ENCODE measurements at places on chromosomes 13 and 19.
A peak's percentile ranks its signal among the peaks of the same experiment; 100 is the strongest.

GRCh38 chr13:91406619-91407018 is 8.2 kb downstream of the GPC5 start:
- DNase-seq, result peak; percentile 32

GRCh38 chr13:28753208-28753892 is 34.6 kb upstream of the SLC46A3 start:
- DNase-seq, result peak; percentile 20

- no peak for DNase-seq
Measured at GRCh38 chr19:18399008-18399407, 1.6 kb upstream of the LRRC25 start.

GRCh38 chr13:52112591-52112990 is 16.3 kb downstream of the NEK5 start:
- no peak for DNase-seq

- DNase-seq, result peak; percentile 31
Measured at GRCh38 chr13:41756198-41756880, 204.6 kb downstream of the VWA8 start.

DNA sequence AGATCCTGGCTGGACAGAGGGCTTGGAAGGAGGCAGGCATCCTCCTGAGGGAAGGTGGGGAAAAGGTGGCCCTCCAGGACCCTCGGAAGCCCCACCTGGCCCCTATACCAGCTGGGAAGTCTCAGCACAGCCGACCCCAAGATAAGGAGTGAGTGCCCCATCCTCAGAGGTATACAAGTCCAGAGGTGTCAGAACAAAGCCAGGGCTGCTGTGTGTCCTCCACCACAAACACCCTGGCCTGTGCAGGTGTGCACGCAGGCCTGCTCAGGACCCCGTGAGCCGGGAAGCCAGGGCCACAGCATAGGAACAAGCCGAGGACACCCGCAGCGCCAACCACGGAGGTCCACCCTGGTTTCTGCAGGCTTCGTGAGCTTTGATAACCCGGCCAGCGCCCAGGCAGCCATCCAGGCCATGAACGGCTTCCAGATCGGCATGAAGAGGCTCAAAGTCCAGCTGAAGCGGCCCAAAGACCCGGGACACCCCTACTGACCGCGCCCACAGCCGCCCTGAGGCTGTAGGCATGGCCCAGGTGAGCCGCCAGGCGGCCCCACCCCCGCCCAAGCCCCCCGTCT is 68.6 kb downstream of the CELF5 start:
- DNase-seq, result no peak

DNA sequence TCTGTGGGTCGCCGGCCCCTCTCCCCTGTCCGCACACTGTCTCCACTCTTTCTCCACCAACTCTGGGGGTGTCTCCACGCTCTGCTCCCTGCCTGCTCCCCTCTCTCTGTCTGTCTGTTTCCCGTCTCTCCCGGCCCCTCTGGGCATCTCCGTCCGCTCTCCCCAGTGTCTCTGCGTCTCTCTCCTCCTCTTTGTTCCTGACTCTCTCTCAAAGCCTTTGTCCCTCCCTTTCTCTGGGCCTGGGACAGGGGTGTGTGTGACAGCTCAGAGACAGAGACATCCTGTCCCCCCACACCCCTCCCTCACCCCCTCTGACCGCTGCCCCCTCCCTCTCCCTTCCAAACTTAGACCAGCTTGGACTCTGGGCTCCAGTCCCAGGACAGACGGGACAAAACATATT is 668 bp upstream of the SBK3 start:
- no peak for DNase-seq

DNA sequence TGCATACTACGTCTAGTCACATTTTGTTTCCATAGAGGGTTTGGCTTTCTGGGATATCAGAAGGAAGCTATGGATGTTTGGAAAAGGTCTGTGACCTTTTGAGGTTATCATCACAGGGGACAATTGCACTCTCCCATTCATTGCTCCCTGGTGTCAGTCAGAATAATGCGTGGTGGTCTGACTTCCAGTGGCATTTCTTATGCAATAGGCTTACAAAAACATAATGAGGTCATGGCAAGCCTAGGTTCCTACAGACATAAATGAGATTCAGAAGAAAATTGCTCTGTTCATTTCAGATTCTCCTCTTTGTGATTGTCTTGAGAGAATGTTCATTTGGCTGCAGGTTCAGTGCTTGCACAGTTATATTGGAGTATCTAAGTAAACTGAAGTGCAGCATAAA is 54.6 kb downstream of the ARHGAP35 start:
- DNase-seq, result no peak

GRCh38 chr19:19628501-19629134 is 598 bp upstream of the LPAR2 start:
- DNase-seq, result no peak

DNA sequence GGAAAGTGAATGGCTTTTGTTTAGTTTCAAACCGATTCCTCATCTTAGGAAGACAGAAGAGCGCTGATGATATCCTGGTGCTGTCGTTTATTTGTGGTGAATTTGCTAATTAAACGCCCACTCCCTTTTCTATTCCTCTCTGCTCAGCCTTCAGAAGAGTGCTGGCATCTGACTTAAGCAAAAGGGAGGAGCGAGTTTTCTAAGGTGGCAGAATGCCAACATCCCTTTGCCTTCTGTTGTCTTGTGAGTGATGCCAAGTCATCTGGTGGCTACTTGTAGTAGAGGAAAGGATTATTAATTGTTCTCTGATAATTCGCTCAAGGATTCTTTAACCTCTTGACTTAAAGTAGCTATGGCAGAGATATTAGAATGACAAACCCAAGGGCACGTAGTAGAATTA is 68.1 kb downstream of the ERCC5 start:
- no peak for DNase-seq

DNA sequence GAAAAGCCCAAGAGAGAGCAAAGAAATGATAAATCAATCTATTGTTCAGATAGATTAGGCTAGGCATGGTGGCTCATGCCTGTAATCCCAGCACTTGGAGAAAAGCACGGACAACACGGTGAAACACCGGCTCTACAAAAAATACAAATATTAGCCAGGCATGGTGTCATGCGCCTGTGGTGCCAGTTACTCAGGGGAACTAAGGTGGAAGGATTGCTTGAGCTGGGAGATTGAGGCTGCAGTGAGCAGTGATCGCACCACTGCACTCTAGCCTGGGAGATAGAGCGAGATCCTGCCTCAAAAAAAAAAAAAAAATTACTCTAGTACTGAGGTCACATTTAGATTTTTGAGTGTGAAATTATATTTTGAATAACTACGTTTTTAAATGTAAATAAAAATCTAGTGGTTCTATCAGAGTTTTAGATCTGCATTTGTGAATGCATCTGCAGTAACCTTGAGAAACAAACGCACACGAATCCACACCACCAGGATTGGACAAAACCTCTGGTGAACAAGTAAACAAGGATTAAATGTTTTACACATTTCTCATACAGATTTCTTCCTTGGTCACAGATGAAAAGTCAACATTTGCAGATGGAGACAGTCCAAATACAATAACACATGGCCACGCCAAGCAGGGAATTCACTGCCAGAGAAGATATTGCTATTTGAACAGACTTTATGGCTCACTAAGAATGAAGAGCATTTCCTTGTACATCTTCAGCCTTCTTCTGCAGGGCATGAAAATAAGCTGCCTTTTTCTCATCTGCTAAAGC is 917.6 kb downstream of the PCDH9 start:
- DNase-seq, result no peak

GRCh38 chr19:3479834-3480215 is 500 bp downstream of the SMIM24 start:
- DNase-seq, result no peak

DNA sequence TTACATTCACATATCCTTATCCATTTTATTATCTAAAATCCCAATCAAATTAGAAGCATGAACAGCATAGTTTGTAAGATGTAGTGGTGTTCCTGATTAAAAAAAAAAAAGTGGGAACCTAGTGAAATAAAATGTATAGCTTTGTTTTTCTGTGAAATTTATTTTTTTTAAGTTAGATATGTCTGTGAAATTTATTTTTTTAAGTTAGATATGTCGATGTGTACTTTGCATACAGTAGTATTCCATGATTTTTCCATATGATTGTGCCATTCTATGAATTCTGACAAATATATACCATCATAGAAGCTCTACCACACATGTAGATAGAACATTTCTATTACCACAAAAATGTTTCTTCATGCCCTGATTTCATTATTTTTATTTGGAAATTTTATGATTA is 6.0 kb upstream of the MAB21L1 start:
- no peak for DNase-seq

GRCh38 chr19:6894313-6894712 is 6.9 kb downstream of the ADGRE1 start:
- no peak for DNase-seq

DNA sequence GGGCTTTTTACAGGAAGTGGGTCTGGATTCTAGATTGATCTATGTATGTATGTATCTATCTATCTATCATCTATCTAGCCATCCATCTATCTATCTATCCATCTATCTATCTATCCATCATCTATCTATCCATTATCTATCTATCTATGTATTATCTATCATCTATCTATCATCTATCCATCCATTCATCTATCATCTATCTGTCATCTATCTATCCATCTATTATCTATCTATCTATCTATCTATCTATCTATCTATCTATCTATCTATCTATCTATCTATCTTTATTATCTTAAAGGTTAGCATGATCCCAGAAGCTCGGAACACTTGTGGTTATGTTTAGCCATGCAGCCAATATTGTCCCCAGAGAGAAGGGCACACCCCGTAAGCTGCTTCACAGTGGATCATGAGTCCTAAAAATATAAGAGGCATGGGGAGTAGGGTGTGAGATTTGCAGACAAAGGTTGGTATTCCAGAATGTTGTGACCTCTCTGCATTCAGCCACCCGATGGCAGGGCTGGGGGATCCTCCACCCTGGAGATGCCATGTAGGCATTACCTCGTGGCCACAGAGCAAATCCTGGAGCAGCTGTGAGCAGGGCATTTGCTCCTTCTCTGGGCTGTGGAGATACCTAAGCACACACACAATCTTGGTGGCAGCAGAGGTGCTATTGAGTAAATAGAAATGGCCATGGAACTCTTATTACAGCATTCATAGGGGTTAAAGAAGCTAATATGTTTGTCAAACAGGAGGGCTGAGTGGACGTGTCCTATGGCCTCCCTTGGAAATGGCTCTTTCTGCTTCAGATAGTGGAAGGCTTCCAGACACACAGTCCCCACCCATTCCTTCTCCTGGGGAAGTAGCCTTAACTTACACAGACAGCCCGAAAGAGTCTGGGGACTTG is 310.0 kb upstream of the TSHZ3 start:
- no peak for DNase-seq

DNA sequence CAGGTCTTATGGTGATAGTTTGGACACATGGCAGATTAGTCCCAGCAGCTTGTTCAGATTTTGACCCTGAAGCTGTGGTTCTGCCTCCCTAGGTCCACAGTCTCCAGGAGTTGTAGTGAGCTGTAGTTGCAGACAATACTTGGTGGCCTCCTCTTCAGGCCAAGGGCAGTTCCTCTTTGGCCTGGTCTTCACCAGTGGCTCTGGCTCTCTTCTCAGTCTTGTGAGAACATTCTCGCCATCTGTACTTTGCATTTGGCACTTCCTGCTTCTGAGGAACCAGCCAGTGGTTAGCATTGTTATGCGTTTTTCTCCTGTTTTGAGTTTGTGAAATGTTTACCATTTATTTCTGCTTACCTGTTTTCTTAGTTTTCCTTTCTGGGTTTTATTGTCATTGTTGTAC is 40.7 kb downstream of the PCCA start:
- peak; percentile 86 for DNase-seq

DNA sequence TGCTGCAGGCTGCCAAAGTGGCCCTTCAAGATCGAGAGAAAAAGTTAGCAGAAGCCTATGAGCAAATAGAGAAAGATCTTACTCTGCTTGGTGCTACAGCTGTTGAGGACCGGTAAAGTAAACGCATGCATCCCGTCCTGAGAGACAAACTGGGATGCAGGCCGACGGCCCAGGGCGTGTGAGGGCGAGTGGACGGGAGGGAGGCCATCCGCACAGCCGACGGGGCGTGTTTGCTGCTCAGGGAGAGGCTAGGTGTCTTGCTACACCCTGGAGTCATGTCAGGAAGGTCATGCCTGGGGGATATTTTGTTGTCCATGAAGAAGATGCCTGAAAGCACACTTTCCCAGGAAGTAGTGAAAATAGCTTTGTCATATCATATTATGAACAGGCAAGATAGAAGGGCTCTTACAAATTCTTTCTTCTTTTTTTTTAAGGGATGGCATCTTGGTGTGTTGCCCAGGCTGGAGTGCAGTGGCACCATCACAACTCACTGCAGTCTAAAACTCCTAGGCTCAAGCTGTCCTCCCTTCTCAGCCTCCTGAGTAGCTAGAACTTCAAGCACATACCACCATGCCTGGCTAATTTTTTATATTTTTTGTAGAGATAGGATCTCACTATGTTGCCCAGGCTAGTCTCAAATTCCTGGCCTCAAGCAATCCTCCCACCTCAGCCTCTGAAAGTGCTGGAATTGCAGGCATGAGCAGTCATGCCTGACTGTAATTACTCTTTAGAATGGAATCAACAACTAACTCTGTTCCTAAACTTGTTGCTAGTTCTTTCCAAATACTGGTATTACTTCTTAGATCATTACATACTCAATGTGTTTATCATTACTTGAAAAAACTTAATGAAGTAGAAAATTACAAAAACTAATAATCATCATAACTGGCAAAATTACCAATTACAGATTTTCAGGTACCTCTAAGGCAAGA is 117.6 kb upstream of the MCF2L start:
- no peak for DNase-seq

DNA sequence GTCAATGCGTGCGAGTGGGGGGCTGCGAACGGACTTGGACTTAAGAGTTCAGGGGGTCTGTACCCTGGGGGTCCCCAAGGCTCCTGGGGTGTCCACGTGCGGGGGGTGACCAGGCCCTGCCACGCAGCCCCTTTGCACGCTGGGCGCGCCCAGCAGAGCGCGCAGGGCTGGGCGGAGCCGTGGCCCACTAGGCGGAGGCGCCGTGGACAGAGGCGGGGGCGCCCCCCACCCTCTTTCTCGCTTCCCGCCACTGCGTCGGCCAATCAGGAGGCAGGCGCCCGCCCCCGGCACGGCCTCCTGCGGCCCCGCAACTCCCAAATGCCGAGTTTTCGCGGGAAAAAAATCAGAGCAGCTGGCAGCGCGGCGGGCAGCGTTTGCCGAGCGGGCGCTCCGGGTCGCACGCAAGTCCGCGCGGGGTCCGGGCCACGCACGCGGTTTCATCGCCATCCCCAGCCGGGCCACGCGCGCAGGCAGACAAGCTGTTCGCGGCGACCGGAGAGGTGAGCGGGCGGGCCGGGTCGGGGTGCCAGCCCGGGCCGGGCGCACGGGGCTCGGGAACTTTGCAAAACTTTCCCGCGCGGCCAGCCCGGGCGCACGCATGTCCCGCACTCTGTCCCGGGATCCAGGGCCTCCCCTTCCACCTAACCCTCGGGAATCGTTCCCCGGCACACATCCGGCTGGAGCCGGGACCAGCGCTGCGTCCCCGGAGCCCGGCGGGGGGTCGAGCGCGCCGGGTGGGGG is at the start of gene UHRF1:
Gene UHRF1 (plus strand): TSS at position 346 of the 741 bp plus-strand sequence. CDS start 1,385 bp downstream, outside the sequence.
- peak; percentile 32 for DNase-seq

DNA sequence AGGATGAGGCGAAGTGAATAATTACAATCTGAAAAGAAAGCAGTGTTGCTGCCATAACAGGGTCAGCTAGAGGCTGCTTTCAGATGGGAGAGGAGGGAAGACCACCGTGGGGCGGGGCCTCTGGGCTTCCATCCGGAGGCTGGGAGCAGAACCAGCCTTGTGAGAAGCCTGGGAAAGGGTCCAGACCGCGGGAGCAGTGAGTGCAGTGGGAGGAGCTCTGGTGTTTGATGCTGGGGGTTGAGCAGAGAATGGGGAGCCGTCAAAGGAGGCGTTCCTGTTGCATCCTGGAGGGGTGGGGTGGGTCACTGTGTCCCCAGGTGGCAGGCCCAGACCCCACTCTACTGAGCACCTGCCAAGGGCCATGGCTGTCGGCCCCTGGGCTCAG is 18.1 kb downstream of the NKPD1 start:
- DNase-seq, result no peak

- DNase-seq, result no peak
Measured at GRCh38 chr19:44894052-44894400, 3.0 kb downstream of the TOMM40 start.

All from AML-193 (cell line).